ENCODE measurements at places on chromosomes 3 and 15.

- no peak for DNase-seq
These were observed 99.4 kb upstream of the DLG1 start for GRCh38 chr3:197397838-197398237.

DNA sequence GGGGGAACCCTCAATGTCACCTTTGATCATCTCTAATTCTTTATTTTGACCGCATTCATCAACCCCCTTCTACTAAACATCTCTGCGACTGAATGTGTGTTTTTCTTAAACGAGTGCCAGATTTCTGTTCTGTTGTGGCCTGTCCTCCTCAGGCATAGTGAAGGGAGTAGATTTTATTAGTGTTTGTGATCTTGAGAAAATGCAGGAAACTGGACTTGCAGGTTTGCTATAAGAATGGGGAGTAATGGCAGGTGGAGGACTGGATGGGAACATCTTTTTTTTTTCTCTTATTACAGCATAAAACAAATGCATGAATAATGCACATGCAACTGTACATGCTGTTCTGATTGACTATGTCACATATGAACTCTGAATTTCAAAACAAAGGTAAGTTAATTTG lies 59.3 kb downstream of the ADAMTSL3 start:
- DNase-seq = no peak

GRCh38 chr15:63902671-63903035 lies 68.9 kb upstream of the HERC1 start:
- no peak for DNase-seq

DNA sequence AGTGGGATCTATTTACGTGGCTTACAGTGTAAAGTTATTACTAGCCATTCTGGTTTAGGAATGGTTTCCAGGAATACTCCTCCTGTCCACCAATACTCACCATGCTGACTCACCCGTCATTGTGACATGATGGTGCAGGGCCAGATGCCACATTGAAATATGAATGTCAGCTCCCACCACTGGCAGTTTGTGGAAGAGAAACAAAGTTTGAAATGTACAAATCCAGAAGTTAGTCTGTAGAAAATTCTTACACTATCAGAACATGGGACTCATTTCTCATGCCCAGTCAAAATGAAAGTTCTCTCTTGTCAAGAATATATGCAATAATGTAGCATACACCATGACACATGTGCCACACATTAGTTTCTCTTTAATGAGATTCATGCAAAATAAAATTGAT lies 14.4 kb upstream of the TSPAN3 start:
- DNase-seq = no peak

- DNase-seq = no peak
These were observed 95.6 kb upstream of the THRB start for GRCh38 chr3:24589931-24590880.

DNA sequence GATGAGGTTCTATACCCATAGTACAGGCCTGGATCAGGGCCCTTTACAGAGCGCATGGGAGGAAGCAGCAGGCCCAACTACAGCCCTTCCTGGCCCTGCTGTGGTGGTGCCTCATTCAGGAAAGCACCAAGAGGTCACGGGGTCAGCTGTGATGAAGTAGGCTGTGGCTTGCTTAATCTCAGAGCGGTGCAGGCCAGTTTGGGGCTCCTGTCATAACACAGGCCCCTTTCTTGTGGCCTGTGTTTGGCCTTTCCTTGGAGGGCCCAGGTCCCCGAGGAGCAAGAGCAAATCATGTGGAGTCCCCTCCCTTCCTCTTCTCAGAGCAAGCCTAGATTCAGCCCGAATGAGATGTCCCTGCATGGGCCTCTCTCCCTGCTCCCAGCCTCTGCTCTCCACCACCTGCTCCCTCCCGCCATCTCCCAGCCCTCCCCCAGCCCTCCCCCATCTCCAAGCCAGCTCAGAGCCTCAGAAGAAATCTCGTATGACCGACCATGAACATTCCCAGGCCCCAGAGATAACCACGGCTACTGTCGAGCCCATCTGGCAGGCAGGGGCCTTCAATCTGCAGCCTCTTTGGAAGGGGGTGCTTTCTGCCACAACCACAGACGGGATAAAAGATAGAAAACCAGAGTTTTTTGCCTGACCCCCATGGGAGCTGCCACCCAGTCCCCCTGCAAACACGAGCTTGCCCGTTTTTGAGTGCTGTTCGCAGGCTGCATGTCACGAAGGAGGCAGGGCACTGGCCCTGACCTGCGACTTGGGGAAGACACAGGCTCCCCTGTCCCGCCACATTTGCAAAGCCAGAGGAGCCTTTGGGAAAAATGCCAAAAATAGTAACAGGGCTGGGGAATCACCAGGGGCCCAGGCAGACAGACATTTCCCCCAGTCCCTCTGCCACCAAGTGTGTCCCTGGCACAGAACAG lies 32.3 kb upstream of the DUSP7 start:
- DNase-seq = no peak

GRCh38 chr15:81740416-81740815 lies 305.4 kb downstream of the MEX3B start:
- no peak for DNase-seq

GRCh38 chr15:69172847-69173246 lies 12.4 kb downstream of the GLCE start:
- DNase-seq = no peak

DNA sequence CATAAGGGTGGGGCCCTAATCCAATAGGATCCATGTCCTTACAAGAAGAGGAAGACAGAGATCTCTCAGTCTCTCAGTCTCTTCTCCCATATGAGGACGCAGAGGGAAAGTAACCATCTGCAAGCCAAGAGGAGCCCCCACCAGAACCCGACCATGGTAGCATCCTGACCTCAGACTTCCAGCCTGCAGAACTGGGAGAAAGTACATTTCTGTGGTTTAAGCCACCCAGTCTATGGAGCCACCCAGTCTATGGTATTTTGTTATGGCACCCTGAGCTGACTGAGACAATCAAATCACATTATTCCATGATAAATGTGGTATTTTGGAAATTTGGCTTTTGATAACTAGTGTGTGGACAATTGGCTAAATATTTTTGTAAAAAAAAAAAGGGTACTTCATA lies 101.5 kb upstream of the TMC3 start:
- no peak for DNase-seq

GRCh38 chr3:42140665-42141203 lies 49.6 kb downstream of the TRAK1 start:
- DNase-seq = no peak

DNA sequence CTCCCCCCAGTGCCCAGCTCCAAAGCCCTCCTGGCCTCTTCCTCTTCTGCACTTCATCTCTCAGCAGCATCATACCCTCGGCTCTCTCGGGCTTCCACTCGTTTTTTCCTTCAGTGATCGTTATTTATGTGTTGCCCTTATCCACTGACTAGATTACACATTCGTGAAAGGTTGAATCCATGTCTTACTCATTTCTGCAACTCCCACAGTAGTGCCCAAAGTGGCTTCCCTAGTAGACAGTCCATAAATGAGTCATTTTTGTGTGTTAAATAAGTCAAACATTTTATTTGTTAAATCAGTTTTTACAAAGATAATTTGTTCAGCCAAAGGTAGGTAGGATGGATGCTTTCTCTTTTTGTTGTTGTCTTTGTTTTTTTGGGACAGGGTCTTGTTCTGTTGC lies 87.4 kb downstream of the CRTC3 start:
- no peak for DNase-seq

- no peak for DNase-seq
These were observed 31.4 kb upstream of the LYZL4 start for GRCh38 chr3:42441791-42442190.

DNA sequence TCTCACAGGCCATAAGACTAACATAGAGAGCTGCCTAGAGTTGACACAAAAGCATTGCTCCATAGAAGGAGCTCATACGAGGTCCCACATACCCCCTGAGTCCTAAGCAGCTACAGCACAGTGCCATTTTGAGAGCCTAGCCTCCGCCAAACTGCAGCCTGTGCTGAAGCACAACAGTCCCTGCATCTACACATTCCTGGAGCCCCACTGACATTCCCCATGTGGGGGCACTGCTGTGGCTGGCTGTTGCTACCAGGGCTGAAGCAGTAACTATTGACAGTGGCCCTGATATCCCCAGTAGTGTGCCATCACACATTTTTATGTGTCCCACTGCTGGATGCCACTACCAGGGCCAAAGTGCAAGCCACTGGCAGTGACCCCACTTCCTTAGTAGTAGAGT lies 80.3 kb downstream of the CERS3 start:
- no peak for DNase-seq
